ENCODE measurements at places on chromosomes 7 and 10. TPM values are rescaled to one million over a fixed set of nuclear protein-coding genes. Genes with fewer than 3 reads are reported as not detected.

EXOC6 gene
- 12.1 TPM for total RNA-seq

NRCAM gene
- total RNA-seq = 0.09 TPM

EDRF1 gene
- total RNA-seq = 33.9 TPM

UCN3 gene
- total RNA-seq = not detected

SLC13A4 gene
- total RNA-seq = not detected

GLCCI1 gene
- total RNA-seq = 16.7 TPM

LRRTM3 gene
- total RNA-seq = not detected

GBX1 gene
- total RNA-seq = not detected

ITPRID1 gene
- not detected for total RNA-seq

SUGCT gene
- 1.8 TPM for total RNA-seq

WDR86 gene
- total RNA-seq = not detected

CYP26C1 gene
- 0.12 TPM for total RNA-seq

ESYT2 gene
- total RNA-seq = 73.3 TPM
